ENCODE measurements at places on chromosomes 16 and 17. TPM values are rescaled to one million over a fixed set of nuclear protein-coding genes. Genes with fewer than 3 reads are reported as not detected.

ZNF213 gene
- total RNA-seq = 11.6 TPM

TPSD1 gene
- not detected for total RNA-seq

KRT20 gene
- total RNA-seq = not detected

KRTAP2-3 gene
- 0.56 TPM for total RNA-seq

INPP5K gene
- 38.5 TPM for total RNA-seq

TNFRSF13B gene
- not detected for total RNA-seq

CTRL gene
- total RNA-seq = 0.30 TPM

GPR179 gene
- total RNA-seq = 0.10 TPM

Measured in smooth muscle cell of the pulmonary artery (primary cell).